ENCODE measurements at places on chromosomes 7 and 10.
A peak's percentile ranks its signal among the peaks of the same experiment; 100 is the strongest.

DNA sequence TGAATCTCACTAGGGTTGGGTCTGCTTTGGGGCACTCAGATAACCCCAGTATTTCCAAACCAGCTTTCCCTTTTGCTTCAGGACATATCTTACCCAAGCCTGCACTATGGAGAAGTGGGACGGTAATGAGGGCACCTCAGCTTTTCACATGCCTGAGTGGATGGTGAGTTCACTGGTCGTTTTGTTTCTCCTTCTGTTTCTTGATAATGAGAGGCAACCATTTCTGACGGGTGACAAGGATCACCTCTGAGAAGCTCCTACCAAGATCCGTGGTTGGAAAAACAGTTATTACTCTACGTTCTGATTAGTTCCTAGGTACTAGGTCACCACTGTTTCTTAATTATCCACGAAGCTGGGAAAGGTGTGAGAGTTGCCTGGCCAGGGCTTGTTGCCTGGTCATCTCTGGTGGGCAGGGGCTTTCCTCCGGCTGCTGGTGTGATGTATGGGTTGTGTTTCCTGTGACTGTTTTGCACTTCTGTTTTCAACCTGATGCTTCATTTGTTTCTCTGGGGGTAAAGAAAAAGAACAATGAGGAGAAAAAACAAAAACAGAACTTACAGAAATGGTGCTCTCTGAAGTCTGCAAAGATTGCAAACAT, 65.7 kb upstream of the STRIP2 start:
- no peak for DNase-seq

DNA sequence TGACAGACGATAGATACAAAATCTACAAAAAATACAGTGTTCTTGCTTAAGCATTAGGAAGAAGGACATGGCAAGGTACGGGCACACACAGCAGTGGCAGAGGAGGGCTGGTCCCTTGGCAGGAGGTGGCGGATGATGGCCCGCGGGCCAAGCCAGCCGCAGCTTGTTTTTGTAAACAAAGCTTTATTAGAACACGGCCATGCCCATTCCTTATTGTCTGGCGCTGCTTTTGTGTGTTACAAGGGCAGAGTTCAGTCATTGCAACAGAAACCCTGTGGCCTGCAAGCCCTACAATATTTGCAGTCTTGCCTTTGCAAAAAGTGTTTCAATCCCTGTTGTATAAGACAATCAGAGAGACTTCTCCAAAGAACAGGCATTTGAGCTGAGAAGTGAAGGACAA, 30.7 kb downstream of the FGFR2 start:
- DNase-seq = no peak

DNA sequence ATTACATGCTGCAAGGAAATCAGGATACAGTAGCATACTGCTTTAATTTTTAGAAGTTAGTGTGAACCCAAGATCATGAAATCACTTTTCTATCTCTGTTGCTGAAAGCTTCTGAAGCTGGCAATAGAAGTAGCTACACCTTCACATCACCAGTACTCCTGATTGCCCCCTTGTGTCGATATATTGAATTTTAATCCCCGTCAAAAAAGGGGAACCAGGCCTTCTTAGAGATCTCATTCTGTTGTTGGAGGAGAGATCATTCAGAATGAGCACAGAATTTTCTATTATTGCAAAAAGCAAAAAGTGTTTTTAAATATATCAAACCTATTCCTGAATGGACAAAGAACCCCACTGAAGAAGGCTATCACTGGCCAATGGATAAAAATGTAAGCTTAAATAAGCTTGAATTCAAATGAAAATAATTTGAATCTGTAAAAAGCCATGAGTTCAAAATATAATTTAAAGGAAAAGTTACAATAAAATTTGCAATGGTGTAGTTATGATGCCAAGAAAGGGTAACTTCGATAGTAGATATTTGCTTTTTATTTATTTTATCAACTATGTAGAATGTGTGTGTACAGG, 39.7 kb upstream of the TEX47 start:
- DNase-seq = no peak

GRCh38 chr7:5330288-5330687, 47.5 kb downstream of the SLC29A4 start:
- no peak for DNase-seq

DNA sequence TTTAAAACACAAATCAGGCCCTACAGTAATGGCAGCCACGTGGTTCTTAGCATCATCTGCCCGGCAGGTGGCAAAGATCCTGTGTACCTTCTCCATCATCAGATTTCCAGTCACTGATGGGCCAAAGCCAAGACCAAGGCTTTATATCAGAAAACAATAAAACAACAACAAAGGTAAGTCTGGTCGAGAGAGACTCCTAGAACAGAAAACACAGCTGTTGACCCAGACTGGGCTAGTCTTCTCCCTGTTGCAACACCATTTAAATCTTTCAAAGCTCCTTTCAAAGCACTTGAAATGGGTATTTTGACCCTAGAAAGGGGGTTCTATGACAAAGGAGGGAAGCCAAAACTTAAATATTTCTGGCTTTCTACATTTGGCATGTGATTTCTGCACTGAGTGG, 285.6 kb downstream of the IPMK start:
- no peak for DNase-seq

DNA sequence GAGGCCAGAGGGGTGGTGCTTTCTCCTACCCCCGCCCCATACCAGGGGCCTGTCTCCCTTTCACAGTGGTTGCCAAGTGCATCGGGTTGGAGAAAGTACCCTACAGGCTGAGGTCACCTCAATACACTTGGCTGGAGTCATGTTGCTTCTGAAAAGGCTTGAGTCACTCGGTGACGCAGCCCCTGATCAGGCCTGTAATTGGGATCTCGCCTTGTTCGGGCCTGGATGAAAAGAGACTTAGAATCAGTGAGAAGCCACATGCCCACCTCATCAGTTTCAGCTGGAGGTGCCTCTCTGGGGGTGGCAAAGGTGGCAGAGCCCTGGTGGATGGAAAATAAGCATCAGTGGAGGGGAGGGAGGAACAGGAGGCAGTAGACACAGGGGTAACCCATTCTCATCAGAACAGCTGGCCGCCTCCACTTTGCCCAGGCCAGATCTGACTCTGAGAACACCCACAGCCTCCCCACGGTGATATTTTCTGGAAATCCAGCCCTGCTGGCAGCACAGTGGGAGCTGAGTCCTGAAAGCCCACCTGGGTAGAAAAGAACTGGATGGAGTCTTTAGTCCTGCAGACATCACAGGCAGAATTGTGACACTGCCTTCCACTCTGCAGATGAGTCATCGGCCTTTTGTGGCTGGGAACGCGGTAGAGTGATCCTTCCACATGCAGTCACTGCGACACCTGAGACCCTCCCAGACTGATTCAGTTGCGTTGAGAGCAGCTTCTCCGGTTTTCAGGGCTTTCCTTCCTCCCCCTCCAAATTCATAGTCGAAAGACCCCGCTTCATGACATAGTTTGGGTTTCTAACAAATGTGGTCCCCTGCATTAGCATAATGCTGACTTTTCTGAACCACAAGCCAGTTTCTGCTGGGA, 108.0 kb downstream of the GRK5 start:
- peak; percentile 44 for DNase-seq

DNA sequence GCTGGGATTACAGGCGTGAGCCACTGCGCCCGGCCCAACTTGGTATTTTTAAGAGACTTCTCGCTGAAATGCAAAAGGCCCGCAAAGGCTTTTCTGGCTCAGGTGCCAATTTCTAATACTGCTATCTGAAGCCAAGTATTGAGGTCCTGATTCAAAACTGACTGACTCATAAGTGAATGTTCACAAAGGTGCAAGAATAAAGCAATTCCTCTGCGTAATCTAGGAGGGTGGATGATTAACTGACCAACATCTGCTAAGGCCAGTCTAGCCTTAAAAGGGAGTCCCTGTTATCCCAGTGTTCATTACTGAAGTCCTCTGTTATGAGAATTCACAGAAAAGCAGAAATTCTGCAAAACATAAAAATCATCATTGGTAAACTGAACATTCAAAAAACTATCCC, 111.4 kb downstream of the SRPK2 start:
- DNase-seq = no peak

DNA sequence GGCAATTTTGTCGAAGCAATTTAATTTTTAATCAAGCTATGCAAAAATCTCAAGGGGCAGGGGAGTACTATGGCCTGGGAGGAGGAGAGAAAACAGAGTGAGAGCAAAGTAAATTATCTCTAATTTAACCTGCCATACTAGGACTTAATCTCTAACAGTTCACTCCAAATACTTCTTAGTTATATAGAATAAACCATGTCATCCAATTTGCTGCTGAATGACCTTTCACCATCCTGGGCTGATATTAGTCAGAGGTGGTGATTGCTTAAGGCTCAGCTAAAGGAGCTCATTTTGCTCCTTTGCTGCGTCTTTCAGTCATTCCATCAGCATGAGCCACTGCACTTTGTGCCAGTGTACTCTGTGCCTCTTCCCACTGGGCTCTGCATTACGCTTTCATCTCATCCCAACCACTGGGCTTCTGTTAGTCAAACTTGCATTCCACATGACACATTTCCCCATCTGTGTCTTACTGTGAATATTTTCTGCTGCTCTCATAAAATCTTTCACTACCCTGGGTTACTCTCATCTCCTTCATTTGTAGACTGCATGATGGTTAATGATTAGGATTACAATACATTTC, 84.3 kb downstream of the CD36 start:
- no peak for DNase-seq

DNA sequence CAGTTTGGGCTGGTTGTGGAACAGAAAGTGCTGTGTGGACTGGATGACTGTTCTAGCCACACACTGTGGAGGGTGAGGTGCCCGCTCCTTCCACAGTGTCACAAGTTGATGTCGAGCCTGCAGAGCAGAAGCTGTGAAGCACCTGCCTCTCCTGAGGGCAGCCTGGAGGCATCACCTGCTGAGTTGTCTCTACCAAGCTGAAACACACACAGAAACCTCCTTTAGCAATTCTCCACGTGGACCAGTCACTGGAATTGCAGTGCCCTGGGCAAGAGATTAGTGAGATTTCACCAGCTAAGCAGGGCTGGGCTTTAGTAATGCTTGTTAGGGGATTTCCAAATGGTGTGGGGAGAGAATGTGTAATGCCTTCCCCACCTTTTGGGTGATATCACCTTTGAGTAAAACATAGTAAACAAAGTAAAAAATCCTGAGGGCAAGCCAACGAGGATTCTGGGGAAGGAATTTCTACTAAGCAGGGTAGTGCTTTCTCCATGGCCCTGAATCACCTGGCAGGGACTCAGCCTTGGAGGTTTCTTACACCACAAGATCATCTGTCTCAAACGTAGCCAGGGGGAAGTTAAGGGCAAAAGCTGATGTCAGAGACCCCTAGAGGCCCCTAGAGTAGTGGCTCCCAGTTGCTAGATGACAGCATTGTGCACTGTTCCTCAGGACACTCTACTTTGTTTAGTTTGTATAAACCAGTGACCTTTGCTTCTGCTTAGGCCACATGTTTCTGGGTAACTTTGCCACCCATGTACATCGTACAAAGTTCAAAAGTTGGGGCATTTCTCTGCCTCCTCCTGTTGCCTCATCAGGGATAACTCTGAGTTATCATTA, 233.1 kb upstream of the IGFBP3 start:
- no peak for DNase-seq

All from activated CD4-positive, CD25-positive, alpha-beta regulatory T cell (primary cell).